D721Med (cell line): ENCODE measurements at places on chromosomes 7 and 10.

DNA sequence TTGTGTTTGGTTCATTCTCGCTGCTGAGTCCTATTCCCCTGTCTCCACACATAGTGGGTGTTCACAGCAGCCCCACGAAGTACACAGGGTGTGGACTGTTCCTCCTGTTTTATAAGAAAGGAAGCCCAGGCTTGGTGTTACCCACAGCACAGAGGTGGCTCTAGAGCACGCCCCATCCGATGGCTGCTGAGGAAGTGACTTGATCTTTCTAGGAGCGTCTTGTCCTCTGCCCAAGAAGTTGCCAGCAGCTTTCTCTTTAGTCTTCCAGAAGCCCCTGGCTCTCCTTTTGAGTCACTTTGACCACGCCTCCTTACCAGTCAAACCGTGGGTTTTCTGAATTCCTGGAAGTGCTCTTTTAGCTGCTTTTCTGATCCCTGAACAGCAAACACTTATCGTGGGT lies 94.0 kb downstream of the GRK5 start:
- DNase-seq, result no peak

GRCh38 chr7:143735962-143736361 lies 21.5 kb downstream of the CTAGE6 start:
- no peak for DNase-seq

GRCh38 chr7:148114804-148115203 lies 475.8 kb upstream of the C7orf33 start:
- no peak for DNase-seq

DNA sequence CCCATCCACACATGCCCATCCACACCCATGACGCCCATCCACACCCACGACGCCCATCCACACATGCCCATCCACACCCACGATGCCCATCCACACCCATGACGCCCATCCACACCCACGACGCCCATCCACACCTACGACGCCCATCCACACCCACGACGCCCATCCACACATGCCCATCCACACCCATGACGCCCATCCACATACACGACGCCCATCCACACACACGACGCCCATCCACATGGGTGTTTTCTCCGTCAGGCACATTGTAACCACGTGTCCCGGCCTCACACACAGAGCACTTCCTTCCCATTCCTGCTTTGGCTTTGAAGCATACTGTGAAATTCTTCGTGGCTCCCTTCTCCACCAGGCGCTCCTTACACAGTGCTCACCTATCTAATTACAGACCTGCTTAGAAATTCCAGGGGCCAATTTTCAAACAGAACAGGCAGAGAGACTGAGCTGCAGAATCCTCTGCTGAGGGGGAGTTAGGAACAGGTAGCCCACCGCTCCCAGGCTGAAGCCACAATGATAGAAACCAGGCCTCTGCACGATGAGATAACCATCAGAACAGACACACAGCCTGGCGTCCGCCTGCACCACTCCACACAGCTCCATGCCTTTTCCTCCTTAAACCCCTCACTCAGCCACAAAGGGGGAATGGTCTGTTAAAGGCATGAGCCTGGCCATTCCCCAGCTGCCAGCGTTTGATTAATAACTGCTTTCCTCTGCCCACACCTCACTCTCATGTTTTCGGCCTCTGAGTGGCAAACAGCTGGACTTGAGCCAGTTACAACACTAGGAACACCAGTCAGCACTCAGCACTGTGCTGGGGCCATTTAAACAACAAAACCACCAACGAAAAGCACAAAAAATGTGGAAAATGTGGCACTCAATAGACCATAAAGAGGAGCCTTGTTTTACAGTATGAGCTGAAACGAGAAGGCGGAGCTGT lies 501.6 kb downstream of the PTPRN2 start:
- no peak for DNase-seq

- no peak for DNase-seq
Measured at GRCh38 chr10:63343476-63343875, 122.3 kb downstream of the JMJD1C start.

DNA sequence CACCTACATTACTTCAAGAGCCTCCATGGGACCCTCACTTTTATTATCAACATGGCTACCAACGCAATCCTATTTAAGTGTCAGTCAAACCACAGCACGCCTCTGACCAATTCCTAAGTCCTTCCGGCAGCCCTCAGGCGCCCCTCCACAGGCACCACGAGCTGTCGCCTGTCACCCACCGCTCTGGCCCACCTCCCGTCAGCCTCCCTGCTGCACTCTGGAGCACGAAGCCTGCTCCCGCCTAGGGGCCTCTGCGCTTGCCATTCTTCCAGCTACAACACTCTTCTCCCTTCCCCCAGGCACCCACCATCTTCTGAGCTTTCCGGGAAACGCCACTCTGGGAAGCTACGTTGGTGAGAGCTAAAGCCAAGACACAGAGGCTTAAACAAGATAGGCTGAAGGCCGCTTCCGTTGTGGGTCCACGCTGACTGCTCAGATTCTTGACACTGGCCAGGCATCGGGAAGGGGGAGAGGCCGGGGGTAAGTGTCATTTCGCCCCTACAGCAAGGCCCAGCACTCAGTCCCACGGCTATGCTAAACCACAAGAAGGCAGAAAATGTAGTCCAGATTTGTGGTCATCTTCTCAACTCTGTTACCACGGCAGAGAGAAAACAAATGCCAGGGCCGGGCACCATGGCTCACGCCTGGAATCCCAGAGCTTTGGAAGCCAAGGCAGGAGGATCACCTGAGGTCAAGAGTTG lies 56.7 kb downstream of the GNA12 start:
- no peak for DNase-seq

GRCh38 chr10:97673736-97674525 lies 13.1 kb downstream of the AVPI1 start:
- DNase-seq, result no peak

- DNase-seq, result no peak
Measured at GRCh38 chr7:19009241-19009935, 108.0 kb downstream of the TWIST1 start.

DNA sequence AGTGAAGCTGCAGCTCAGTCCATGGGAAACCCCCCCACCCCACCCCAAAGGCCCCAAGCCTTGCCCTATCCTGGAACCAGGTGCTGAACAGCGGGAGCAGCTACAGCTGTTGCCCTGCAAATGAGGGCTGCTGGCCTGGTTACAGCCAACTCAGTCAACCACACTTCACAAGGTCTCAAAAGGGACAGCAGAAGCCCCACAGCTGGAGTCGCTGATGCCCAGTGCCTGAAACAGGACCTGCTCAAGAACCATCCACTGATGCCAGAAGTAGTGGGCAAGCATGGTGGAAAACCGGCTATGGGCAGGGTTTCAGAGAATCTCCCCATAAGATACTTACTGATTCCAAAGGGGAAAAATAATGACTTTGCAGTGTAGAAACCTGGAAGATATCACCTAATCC lies 110.3 kb downstream of the SLC37A3 start:
- no peak for DNase-seq

- no peak for DNase-seq
Measured at GRCh38 chr7:140230516-140230860, 53.7 kb upstream of the KDM7A start.

GRCh38 chr7:98474558-98474957 lies 73.7 kb upstream of the BAIAP2L1 start:
- no peak for DNase-seq

GRCh38 chr10:25842146-25842545 lies 91.9 kb upstream of the MYO3A start:
- DNase-seq, result no peak

DNA sequence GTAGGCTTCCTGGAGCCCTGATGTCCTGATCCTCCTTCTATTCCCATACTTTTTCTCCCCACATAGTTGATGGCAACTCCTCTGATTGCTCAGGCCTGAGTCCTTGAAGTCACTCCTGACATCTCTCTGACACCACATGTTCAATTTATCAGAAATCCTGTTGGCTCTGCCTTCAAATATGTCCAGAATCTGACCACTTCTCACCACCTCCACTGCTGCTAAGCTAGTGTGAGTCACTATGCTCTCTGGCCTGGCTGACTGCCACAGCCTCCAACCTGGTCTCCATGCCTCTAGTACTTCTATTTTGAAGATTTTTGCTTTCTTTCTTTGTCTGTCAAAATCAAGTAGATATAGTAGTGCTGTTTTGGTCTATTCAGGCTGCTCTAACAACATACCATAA lies 53.0 kb downstream of the TMEM229A start:
- DNase-seq, result no peak

DNA sequence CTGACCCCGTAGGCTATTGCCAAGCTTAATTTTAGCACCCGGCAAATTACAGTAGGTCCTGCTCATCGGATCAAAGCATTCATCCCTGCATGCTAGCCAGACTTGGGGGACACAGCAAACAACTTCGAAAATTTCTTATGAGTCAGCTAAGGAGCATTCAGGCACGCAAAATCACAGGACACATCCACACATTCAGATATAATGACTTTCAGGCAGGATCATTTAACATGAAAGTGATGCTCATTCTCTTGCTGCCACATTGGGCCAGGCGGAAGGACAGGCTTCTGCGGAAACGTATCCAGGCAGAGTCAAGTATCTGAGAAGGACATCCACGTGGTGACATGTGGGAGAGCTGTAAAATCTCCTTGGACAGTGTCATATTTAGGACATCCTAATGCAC lies 474.0 kb upstream of the NRP1 start:
- DNase-seq, result no peak

- DNase-seq, result no peak
Measured at GRCh38 chr10:13439313-13440184, 89.3 kb downstream of the BEND7 start.

DNA sequence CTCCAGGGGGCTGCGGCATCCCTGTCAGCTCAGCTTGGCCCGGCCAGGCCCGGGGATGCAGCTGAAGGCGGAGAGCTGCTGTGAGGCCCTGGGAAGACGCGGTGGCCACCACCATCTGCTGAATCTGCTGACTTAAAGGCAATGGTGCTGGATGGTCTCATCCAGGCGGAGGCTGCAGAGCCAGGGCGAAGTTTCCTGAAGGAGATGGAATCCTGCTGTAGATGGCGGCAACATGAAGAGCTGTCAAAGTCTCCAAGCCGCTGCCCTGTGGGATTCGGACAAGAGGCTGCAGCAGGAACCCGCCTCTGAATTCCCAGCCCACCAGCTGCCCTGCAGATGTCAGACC lies 200.1 kb downstream of the PTPRN2 start:
- DNase-seq, result no peak

DNA sequence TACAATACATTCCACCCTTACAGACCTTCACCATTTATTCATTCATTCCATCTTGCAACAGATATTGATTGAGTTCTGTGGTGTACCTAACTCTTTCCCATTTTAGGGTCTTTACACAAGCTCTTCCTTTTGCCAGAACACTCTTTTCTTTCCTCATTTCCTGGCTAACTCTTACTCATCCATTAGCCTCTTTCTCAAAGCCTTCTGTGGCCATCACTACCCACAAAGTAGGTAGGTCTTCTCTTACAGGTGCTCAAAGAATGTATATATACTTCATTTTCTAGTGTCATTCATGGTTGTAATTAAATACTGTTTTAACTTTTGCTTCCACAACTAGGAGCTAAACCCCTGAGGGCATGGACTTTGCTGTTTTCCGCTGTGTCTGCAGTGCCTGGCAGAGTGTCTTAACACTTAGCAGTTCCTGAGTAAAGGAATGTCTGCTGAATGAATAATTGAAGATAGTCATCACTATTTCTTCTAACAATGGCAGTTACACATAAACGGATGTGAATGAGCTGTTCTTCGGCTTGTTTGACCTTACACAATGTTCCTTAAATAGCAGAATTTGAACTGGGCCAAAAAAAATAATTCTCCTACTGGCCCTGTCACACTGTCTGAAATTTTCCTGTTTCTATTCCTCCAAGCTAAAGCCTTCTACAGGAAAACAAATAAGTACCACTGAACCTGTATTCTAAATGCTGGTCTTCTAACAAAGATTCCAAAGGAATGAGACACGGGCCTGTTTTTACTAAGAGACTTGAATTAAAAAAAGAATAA lies 15.1 kb downstream of the BCAP29 start:
- no peak for DNase-seq

- no peak for DNase-seq
Measured at GRCh38 chr7:143015084-143015483, 11.8 kb downstream of the OR9A2 start.
